Fibroblast of lung (primary cell): ENCODE measurements at places on chromosomes 7 and 10. TPM values are rescaled to one million over a fixed set of nuclear protein-coding genes. Genes with fewer than 3 reads are reported as not detected.

The C10orf143 gene
- total RNA-seq = 0.51 and 2.0 TPM in 2 replicates

The PKD2L1 gene
- total RNA-seq = not detected in 2 replicates

The DYNC1I1 gene
- total RNA-seq = under 0.01 and 0.17 TPM in 2 replicates

DNA sequence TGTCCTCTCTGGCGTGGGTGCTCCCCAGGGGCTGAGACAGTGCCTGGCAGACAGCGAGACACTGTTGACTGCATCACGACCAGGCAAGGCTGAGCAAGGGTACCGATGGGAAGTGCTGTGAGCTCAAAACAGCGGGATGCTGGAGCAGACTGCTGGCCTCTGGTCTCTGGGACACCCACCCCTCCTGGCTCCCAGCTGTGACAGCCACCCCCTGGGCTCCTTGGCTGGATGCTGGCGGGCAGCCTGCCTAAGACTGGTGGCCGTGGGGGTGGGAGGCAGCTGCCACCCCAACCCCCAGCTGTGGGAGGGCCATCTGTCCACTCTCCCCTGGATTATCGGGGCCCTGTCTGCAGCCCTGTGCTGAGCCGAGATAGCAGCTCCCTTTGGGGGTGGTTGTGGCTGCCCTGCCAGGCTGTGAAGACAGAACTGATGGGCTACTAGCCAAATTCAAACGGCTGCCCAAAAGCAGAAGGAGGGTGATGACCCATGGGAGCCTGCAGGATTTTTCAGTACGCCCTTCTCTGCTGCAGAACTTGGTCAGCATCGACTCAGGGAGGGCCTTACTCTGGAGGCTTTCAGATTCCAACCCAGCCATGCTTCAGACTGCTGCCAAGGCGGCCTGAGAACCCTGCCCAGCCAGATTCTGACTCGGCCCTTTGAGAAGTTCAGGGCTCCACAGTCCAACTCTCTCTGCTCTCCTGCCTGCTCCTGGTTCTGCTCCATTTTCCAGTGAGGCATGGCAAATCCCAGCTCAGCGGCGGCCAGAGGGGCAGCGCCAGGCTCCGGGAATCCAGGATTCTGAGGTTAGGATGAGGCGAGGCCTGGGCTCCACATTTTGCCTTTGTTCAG is 125.3 kb downstream of the NEURL1 start:
- peak; percentile 82 for DNase-seq

- DNase-seq = no peak
Measured at GRCh38 chr7:73903321-73904218, 42.6 kb downstream of the TMEM270 start.
